ENCODE measurements at places on chromosomes 1 and 21.

- DNase-seq: no peak
Observed at GRCh38 chr1:155504207-155504606, 58.4 kb downstream of the ASH1L start.

DNA sequence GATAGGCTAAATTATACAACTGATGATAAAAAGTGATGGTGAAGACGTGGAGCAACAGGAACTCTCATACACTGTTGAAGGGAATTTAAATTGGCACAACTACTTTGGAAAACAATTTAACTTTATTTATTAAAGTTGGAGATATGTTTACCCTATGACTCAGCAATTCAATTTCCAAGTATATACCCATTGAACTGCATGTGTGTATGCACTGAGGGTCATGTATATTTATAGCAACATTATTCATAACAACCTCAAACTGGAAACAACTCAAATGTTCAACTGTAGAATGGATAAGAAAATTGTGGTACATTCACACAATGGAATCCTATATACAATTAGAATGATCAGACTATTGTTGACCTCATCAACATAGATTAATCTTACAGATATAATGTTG, 16.5 kb upstream of the BCAS2 start:
- no peak for DNase-seq

- no peak for DNase-seq
Observed at GRCh38 chr1:37032660-37033354, 1.5 kb downstream of the GRIK3 start.

DNA sequence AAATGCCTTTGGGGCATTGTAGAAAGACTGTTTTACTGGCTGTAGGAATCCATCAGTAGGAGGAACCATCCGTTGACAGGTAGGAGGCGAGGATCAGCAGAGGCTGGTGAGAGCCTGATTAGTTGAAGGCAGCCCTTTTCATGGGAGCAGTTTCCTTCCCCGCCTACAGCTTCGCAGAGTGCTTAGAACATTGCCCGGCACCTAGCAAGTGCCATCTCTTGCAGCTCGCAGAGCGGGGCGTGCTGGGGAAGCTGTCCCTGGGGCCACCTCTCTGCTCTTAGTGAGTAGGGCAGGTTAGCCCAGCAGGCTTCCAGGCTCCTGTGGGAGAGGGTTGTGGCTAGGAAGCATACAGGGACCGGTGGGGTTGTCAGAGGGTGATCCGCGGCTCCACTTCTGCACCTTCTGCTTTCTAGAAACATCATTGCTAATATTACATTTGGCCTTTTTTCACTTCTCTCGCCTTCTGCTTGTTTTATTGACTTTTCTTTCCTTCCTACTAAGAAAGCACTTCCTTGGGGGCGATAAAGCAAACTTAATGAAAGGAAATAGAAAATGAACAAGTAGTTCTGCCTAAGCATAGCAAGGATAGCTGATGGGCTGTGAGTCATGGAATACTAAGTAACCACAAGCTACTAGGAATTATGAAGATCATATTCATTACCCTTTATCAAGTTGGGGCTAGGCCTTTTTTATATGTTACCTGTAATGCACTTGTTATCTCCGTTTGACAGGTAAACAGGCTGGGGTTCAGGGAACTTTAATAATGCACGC, 176.7 kb downstream of the GALNT2 start:
- no peak for DNase-seq

DNA sequence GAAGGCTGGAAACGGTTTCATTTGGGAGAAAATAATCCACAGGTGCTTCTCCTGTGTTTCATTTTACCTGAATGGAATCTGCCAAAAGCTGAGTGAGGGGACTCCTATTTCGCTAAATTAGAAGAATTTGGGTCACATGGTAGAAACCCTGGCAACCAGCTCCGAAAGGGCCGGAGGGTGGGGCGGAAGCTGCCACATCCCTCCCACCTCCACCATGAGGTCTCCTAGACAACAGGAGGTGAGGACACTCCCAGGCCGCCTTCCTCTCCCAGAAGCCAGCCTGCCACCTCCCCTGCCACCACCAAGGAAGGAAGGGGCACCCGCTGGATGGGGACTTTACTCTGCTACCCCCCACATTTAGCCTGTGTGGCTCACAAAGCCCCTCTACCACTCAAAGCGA, 199.9 kb upstream of the ZC3H12A start:
- no peak for DNase-seq

GRCh38 chr1:17606826-17607440, 67.4 kb downstream of the ARHGEF10L start:
- no peak for DNase-seq

GRCh38 chr1:186730951-186731729, 50.9 kb upstream of the PTGS2 start:
- DNase-seq: no peak

DNA sequence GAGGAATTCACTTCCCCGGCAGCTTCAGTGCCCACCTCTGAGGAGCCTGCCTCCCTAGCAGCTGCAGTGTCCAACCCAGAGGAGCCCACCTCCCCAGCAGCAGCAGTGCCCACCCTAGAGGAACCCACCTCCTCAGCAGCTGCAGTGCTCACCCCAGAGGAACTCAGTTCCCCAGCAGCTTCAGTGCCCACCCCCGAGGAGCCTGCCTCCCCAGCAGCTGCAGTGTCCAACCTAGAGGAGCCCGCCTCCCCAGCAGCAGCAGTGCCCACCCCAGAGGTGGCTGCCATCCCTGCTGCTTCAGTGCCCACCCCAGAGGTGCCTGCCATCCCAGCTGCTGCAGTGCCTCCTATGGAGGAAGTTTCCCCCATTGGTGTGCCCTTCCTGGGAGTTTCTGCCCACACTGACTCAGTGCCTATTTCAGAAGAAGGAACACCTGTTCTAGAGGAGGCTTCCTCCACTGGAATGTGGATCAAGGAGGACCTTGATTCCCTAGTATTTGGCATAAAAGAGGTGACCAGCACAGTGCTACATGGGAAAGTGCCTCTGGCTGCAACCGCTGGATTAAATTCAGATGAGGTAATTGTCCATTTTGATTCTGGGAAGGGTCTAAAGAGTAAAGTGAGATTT, 77.4 kb upstream of the BMP8A start:
- no peak for DNase-seq

GRCh38 chr1:100611086-100611485, 73.1 kb downstream of the GPR88 start:
- DNase-seq: no peak
